ENCODE measurements at places on chromosomes 1 and 21. TPM values are rescaled to one million over a fixed set of nuclear protein-coding genes. Genes with fewer than 3 reads are reported as not detected.
A peak's percentile ranks its signal among the peaks of the same experiment; 100 is the strongest.

The GUCA2B gene
- total RNA-seq, result not detected

The HSF2BP gene
- 4.8 TPM for total RNA-seq

DNA sequence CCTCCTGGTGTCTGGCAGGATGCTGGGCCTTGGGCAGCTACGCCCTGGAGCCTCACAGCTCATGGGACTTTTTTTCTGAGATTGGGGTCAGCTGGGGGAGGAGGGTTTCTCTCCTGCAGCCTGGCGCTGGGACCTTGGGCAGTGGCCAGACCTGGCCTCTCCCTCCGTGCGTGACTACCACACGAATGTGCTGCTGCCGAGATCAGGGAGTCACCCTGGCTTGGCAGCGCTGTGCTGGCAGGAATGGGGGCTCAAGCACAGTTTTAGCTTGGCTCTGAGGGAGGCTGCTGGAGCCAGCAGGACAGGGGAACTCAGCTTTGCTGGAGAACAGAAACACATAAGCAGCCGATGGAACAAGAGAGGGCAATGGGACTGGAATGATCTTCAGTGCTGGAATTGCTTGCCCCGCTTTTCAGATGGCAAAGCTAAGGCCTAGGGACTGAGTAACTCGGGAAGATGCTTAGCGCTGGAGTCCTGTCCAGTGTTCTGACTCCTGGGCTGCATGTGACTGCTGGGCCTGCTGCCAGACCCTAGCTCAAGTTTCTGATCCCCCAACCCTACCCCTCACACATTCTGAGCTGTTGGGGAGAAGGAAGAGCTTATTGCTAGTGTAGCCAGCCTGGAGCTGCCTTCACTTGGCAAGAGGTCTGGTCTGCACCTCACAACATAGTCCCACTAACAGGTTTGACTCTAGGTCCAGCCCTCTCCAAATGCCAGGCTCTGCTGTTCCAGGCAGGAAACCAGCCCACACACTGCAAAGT, 69.9 kb downstream of the NAV1 start:
- DNase-seq, result peak; percentile 78

DNA sequence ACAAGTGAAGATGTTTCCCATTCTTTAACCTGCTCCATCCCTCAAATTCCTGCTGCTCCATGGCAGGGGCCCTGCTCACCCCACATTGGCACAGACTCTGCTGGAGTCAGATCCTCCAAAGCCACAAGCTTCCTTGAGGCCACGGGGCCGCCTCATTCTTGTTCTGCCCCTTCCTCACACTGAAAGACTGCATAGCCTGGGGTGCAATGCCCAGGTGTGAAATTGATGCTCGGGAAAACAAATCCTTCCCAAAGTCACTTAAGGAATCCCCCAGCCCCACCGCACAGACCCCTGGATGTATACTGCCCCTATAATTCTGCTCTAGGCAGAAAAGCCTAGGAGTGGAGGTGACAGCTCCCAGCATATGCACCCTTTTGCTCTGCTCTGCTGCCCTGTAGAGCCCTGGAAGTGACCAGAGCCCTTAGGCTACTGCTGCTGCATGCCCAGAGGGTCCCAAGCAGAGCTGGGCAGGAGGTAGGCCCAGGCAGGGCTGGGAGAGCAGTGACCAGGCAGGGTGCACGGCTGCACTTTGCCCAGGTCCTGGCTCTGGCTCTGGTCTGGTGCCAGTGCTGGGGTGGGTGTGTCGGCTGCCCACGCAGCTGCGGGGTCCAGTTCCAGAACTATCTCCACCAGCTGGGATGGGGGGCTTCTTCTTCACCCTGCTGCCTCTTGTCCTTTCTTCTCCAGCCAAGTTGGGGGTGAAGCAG, 1.6 kb downstream of the HES2 start:
- no peak for DNase-seq

DNA sequence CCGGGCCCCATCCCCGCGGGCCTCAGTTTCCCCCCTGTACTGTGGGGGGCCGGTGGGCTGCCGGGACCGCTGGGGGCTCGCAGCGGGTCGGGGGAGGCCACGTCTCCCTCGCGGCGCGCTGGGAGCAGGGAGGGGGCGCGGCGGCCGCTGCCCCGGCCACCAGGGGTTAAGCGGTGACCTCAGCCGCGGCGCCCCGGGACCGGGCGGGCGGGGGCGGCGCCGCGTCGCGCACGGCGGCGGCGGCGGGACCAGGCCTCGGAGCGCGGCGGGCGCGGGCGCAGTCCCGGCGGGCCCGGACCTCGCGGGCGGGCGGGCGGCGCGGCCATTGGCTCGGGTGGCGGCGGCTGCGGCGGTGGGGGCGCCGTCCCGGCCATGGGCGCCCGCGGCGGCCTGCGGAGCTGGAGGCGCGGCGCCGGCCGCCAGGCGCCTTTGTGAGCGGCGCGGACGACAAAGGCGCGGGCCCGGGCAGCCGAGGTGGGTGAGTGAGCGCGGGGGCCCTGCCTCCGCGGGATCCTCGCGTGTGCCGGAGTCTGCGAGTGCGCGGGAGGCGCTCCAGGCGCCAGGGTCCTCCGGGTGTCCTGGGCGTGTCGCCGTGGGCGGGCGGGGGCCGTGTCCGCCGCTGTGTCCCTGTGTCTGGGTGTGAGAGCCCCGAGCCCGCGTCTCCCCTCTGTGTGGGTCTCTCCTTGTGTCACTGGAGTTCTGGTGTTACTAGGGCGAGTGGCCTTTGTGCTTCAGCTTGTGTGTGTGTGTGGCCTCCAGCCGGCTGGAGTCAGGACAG, at the start of gene ARHGEF10L:
TSS of gene ARHGEF10L (plus strand) at position 222 of the 778 bp plus-strand sequence. CDS start 40,898 bp downstream, outside the sequence.
- peak; percentile 79 for DNase-seq
